Left ventricle myocardium superior (tissue), 1 donor: ENCODE measurements at places on chromosomes 2 and 18. TPM values are rescaled to one million over a fixed set of nuclear protein-coding genes. Genes with fewer than 3 reads are reported as not detected.

Gene EHBP1
- 21.8 TPM for total RNA-seq

Gene HOXD8
- 0.92 TPM for total RNA-seq

Gene NT5C1B
- not detected for total RNA-seq

Gene ARL6IP6
- total RNA-seq, result 7.6 TPM

Gene GCG
- not detected for total RNA-seq

Gene PLEK
- 4.1 TPM for total RNA-seq

Gene MFSD2B
- not detected for total RNA-seq

Gene RGPD5
- total RNA-seq, result 21.0 TPM

Gene MROH2A
- total RNA-seq, result not detected

Gene LIMS3
- total RNA-seq, result 2.6 TPM

Gene CD207
- total RNA-seq, result not detected

Gene MDH1B
- 1.0 TPM for total RNA-seq

Gene IL36A
- not detected for total RNA-seq

Gene EPB41L3
- 6.8 TPM for total RNA-seq

Gene OXER1
- 0.74 TPM for total RNA-seq

Gene AQP12B
- total RNA-seq, result not detected

Gene HOXD1
- total RNA-seq, result not detected

Gene CD28
- total RNA-seq, result 0.92 TPM

Gene KCNG2
- not detected for total RNA-seq

Gene PLGLB1
- total RNA-seq, result 2.7 TPM

Gene ICOS
- not detected for total RNA-seq

Gene DSEL
- total RNA-seq, result 2.2 TPM

Gene TMEM163
- 0.40 TPM for total RNA-seq

Gene PRKAG3
- total RNA-seq, result 0.12 TPM

Gene SERPINB3
- total RNA-seq, result not detected

Gene IL18RAP
- 0.99 TPM for total RNA-seq

Gene HK2
- 3.8 TPM for total RNA-seq

Gene ACMSD
- not detected for total RNA-seq

Gene CLEC4F
- 0.25 TPM for total RNA-seq

Gene ANO7
- 1.1 TPM for total RNA-seq

Gene KCNIP3
- 5.3 TPM for total RNA-seq

Gene NEU2
- not detected for total RNA-seq

Gene ECEL1
- 0.37 TPM for total RNA-seq

Gene UGT1A5
- total RNA-seq, result not detected

Gene TUBA4B
- not detected for total RNA-seq
